Progenitor cell of endocrine pancreas (in vitro differentiated cells): ENCODE measurements at places on chromosomes 11 and 22. TPM values are rescaled to one million over a fixed set of nuclear protein-coding genes. Genes with fewer than 3 reads are reported as not detected.

DNA sequence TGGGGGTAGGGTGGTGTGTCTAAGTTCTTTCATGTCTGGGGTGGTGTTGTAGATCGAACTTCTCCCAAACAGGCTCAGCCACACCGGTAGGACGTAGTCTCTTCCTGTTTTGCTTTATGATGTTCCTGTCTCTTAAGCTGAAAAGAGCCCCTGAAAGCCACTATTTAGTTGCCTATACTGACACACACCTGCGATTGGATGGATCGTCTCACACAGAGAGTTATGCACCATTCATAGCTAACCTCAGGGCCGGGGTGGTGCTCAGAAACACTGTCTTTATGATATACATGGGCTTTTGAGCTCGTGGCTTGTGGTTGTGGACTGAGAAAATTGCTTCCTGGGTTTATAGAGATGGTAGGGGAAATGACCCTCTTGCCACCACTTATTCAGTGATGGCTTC is 137.6 kb downstream of the TEAD1 start:
- H3K4me1 ChIP-seq, result peaks cover 41% of the 10 kb centered on the region
- H3K27me3 ChIP-seq, result no peaks in the 10 kb centered on the region
- H3K36me3 ChIP-seq, result no peaks in the 10 kb centered on the region
- H3K4me3 ChIP-seq, result no peak overlapping the region
- H3K27ac ChIP-seq, result no peak overlapping the region
- no peak for DNase-seq

- no peak for DNase-seq
- peaks cover 52% of the 10 kb centered on the region for H3K27me3 ChIP-seq
- H3K4me1 ChIP-seq, result peaks cover 8% of the 10 kb centered on the region
- H3K27ac ChIP-seq, result no peak overlapping the region
- H3K36me3 ChIP-seq, result peaks cover 10% of the 10 kb centered on the region
- peak overlapping the region; percentile 42 for H3K4me3 ChIP-seq
Measured at GRCh38 chr22:18109410-18110193, 1.0 kb upstream of the TUBA8 start.

GRCh38 chr11:116240710-116241109 is 532.1 kb downstream of the BUD13 start:
- H3K36me3 ChIP-seq, result no peaks in the 10 kb centered on the region
- peaks cover 48% of the 10 kb centered on the region for H3K27me3 ChIP-seq
- H3K4me3 ChIP-seq, result no peak overlapping the region
- H3K4me1 ChIP-seq, result no peaks in the 10 kb centered on the region

- H3K27ac ChIP-seq, result no peak overlapping the region
- no peak overlapping the region for H3K4me3 ChIP-seq
Measured at GRCh38 chr11:30917859-30918478, 331.8 kb upstream of the MPPED2 start.

DNA sequence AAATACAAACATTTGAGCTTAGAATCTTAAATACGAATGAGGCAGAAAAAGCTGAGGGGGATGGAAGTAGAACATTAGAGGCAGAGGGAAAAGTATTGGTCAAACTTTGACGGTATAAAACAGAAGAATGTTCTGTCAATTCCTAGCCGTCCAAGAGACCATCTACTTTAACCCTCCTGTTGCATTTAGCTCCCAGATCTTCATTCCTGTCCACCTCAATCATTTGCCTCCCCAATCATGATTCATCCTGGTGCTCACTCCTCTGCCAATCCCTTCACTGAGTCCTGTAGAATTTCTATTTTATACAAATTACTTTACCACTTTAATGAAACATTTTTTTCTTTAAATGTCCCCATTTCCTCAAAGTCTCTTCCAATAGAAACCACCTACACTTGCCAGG is 28.2 kb downstream of the C2CD3 start:
- H3K36me3 ChIP-seq, result peaks cover 17% of the 10 kb centered on the region
- no peak overlapping the region for H3K27ac ChIP-seq
- peaks cover 7% of the 10 kb centered on the region for H3K4me1 ChIP-seq

GRCh38 chr22:49402169-49402568 is 425.5 kb downstream of the BRD1 start:
- no peak overlapping the region for H3K4me3 ChIP-seq
- peaks cover 21% of the 10 kb centered on the region for H3K27me3 ChIP-seq

GRCh38 chr11:95674657-95675358 is 114.8 kb downstream of the FAM76B start:
- no peak overlapping the region for H3K27ac ChIP-seq
- H3K36me3 ChIP-seq, result no peaks in the 10 kb centered on the region

DNA sequence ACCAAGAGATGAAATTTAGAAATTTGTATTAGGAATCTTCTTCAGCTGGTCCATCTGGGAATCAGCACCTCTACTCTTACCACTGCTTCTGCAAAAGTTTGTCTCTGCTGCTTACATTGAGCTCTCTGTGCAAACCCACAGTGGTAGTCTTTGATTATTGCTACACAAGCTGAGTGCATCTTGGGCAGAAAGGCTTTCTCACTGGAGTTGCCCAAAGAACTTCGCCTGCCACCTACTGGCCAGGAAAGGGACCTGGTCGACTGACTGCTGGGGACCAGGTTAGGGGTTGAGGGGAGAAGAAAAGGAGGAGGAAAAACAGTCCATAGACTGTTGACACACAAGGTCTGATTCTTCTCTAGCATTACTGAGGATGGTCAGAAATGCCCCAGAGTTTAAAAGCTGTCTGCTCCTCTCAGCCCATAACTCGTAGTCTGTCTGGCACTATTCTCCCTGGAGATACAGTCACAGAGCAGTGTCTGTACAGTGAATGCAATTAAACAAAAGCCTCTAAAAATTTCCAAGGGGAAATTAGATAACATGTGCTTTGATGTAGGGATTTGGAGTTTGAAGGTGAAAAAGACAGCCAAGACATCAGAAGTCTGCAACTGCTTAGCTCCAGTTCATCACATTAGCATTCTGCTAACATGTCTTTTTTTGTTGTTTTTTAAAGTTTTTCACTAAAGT is 215.0 kb upstream of the CTSC start:
- no peak overlapping the region for H3K27ac ChIP-seq
- no peaks in the 10 kb centered on the region for H3K27me3 ChIP-seq
- no peaks in the 10 kb centered on the region for H3K36me3 ChIP-seq
- DNase-seq, result peak; percentile 13
- peaks cover 1% of the 10 kb centered on the region for H3K4me1 ChIP-seq

DNA sequence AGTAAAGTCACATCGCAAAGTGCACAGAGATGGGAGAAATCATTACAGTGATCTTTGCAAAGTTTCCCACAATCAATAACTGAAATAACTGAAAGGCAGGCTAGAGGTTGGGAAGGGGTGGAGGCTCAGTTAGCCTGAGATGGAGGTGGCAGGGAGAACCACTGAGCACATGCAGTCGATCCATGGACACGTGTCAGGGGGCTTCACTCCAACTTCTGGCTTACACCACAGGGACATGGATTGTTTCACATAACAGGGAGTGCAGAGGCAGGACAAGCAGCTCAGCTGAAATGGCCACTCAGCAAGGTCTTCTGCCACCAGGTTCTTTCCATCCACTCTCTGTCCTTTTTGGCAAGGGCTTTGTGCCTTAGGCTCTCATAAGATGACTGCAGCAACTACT is 35.1 kb upstream of the MICAL2 start:
- no peaks in the 10 kb centered on the region for H3K36me3 ChIP-seq
- H3K27ac ChIP-seq, result peak overlapping the region; percentile 46
- H3K4me1 ChIP-seq, result peaks cover 13% of the 10 kb centered on the region
- H3K4me3 ChIP-seq, result no peak overlapping the region
- no peak for DNase-seq

DNA sequence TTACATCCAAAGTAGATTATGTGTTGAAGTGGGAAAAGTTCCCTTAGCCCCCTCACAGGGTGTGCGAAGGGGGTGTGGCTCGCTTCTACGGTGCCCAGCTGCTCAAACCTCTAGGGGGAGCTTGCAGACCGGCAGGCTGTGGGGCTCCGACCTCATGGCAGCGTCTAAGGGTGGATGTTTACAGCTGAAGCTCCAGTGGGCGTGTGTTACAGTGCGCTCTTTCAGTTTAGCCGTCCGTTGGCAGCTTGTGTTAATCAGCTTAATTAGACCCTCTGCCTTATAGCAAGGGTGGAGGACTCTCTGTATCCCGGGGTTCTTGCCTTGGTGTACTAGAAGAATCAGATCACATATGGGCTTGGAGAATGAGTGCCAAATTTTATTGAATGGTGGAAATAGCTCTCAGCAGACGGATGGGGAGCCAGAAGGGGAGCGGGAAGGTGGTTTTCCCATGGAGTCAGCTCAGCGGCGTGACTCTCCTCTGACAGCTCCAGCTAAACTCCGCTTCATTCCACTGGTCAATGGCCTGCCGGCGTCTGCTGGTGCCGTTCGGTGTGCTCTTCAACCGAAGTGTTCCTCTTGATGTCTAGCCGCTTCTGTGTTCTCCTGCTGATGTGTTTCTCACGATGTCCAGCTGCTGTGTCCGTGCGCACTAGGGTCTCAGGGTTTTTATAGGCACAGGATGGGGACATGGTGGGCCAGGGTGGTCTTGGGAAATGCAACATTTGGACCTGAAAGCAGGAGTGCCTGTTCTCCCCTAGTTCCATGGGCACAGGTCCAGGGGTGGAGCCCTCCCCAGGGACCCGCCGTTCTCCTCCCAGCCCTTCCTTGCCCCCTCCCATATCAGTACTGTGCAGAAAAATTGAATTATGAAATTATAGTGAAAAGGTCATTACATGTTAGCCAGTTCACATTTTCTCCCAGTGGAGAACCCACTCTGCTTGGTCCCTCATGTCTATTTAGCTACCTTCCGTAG is 28.6 kb upstream of the OR10G7 start:
- peaks cover 4% of the 10 kb centered on the region for H3K4me1 ChIP-seq
- no peak overlapping the region for H3K27ac ChIP-seq
- H3K27me3 ChIP-seq, result peaks cover 28% of the 10 kb centered on the region
- H3K36me3 ChIP-seq, result no peaks in the 10 kb centered on the region
- peak; percentile 46 for DNase-seq
- H3K4me3 ChIP-seq, result peak overlapping the region; percentile 65

GRCh38 chr11:60634126-60634525 is 65.3 kb upstream of the MS4A8 start:
- H3K36me3 ChIP-seq, result no peaks in the 10 kb centered on the region
- no peak for DNase-seq
- H3K4me3 ChIP-seq, result no peak overlapping the region
- H3K27me3 ChIP-seq, result no peaks in the 10 kb centered on the region

DNA sequence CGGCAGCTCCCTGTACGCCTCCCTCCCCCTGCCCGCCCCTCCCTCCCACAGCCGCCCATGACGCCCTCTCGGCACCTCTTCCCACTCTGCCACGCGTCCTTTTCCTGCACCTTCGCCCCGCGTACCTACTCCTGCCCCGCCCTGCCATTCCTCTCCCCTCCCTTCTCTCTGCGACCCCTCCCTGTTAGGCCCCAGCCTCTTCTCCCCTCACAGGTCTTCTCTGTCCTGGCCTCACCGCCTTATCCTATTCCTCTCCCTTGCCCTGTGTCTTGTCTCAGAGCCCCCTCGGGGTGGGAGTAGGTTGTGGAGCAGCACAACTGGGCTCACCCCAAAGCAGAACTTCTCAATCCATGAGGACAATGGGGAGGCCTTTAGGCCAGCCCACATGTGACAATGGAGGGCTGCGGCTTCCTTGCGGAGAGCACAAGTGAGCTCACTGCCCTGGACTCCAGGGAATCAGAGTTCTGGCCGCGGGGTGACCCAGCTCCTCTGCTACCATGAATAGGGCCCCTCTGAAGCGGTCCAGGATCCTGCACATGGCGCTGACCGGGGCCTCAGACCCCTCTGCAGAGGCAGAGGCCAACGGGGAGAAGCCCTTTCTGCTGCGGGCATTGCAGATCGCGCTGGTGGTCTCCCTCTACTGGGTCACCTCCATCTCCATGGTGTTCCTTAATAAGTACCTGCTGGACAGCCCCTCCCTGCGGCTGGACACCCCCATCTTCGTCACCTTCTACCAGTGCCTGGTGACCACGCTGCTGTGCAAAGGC is 539 bp downstream of the SLC35C1 start:
- peak overlapping the region; percentile 90 for H3K4me3 ChIP-seq
- peaks cover 25% of the 10 kb centered on the region for H3K27me3 ChIP-seq
- no peak for DNase-seq
- H3K4me1 ChIP-seq, result peaks cover 13% of the 10 kb centered on the region
- H3K36me3 ChIP-seq, result peaks cover 5% of the 10 kb centered on the region

- H3K4me1 ChIP-seq, result peaks cover 53% of the 10 kb centered on the region
- no peak for DNase-seq
- no peak overlapping the region for H3K27ac ChIP-seq
- H3K27me3 ChIP-seq, result no peaks in the 10 kb centered on the region
- no peaks in the 10 kb centered on the region for H3K36me3 ChIP-seq
- H3K4me3 ChIP-seq, result no peak overlapping the region
Measured at GRCh38 chr11:10325277-10326011, 20.6 kb downstream of the ADM start.

GRCh38 chr11:117220568-117220967 is 11.3 kb downstream of the PCSK7 start:
- peaks cover 9% of the 10 kb centered on the region for H3K4me1 ChIP-seq
- no peak overlapping the region for H3K27ac ChIP-seq
- H3K36me3 ChIP-seq, result peaks cover 10% of the 10 kb centered on the region
- H3K4me3 ChIP-seq, result no peak overlapping the region
- DNase-seq, result no peak

DNA sequence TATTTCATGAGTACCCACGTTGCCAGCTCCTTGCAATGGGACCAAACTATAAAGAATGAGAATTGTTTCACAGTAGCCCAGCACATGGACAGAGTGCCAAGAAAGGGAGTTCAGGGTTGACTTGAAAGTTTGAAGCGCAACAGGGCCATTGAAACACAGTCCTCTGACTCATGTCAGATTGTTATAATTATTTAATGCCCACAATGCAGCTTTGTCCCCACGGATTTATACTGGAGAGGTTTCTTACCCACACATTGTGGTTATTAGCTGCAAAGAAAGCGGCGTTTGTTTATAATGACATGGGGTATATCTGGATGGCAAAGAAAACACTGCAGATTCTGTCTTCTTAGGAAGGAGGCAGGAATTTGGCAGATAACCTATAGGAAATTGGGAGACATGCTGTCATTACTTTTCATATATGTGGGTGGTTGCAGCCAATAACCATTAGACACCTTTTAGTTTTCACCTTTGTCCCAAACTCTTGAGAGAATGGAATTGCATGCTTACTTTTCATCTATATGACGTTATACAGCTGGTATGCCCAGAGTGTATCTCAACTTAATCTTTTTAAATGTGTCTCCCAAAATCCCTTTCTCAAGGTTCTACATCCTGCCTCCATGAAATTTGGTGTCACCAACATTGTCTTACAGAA is 143.6 kb downstream of the TEAD1 start:
- no peak for DNase-seq
- no peak overlapping the region for H3K27ac ChIP-seq
- H3K36me3 ChIP-seq, result no peaks in the 10 kb centered on the region
- no peak overlapping the region for H3K4me3 ChIP-seq
- peaks cover 29% of the 10 kb centered on the region for H3K4me1 ChIP-seq
- H3K27me3 ChIP-seq, result no peaks in the 10 kb centered on the region

The BARX2 gene
- total RNA-seq, result 2.4 and 3.7 TPM in 2 replicates

The OR5P2 gene
- total RNA-seq, result 0.47 TPM in 1 of 2 replicates, not detected in the other

The C22orf42 gene
- 13.2 and 13.9 TPM in 2 replicates for total RNA-seq

The PGR gene
- not detected in 2 replicates for total RNA-seq

The CDC42BPG gene
- 20.1 and 21.1 TPM in 2 replicates for total RNA-seq

The GRIA4 gene
- total RNA-seq, result 1.3 and 1.8 TPM in 2 replicates

The UPK3A gene
- total RNA-seq, result 0.57 and 1.9 TPM in 2 replicates

The DBX1 gene
- not detected in 2 replicates for total RNA-seq
